Placental pericyte (primary cell): ENCODE measurements at places on chromosomes 5 and 9. TPM values are rescaled to one million over a fixed set of nuclear protein-coding genes. Genes with fewer than 3 reads are reported as not detected.

Gene CDH9
- total RNA-seq = not detected in 2 replicates

Gene PRSS3
- total RNA-seq = 1.3 and 8.0 TPM in 2 replicates

Gene B4GALT7
- 43.1 and 43.5 TPM in 2 replicates for total RNA-seq

Gene HCN1
- total RNA-seq = under 0.01 TPM in 1 of 2 replicates, not detected in the other

Gene SLC34A3
- not detected in 2 replicates for total RNA-seq

Gene ADCY2
- total RNA-seq = not detected in 2 replicates

Gene CCL28
- 4.2 and 6.3 TPM in 2 replicates for total RNA-seq

Gene SEMA6A
- total RNA-seq = 1.1 TPM in 2 replicates

Gene IQGAP2
- 1.4 and 48.1 TPM in 2 replicates for total RNA-seq

Gene CORO2A
- 0.44 and 1.1 TPM in 2 replicates for total RNA-seq

Gene HMGXB3
- total RNA-seq = 48.4 and 77.0 TPM in 2 replicates

Gene SOHLH1
- total RNA-seq = not detected in 2 replicates

Gene CPLANE1
- total RNA-seq = 17.7 and 34.4 TPM in 2 replicates

Gene SURF1
- total RNA-seq = 18.2 and 27.1 TPM in 2 replicates

Gene RIC1
- total RNA-seq = 40.5 and 71.6 TPM in 2 replicates

Gene MSX2
- 7.0 and 8.8 TPM in 2 replicates for total RNA-seq
